Thyroid gland (tissue), 4 donors: ENCODE measurements at places on chromosomes 16 and 17. TPM values are rescaled to one million over a fixed set of nuclear protein-coding genes. Genes with fewer than 3 reads are reported as not detected.

DNA sequence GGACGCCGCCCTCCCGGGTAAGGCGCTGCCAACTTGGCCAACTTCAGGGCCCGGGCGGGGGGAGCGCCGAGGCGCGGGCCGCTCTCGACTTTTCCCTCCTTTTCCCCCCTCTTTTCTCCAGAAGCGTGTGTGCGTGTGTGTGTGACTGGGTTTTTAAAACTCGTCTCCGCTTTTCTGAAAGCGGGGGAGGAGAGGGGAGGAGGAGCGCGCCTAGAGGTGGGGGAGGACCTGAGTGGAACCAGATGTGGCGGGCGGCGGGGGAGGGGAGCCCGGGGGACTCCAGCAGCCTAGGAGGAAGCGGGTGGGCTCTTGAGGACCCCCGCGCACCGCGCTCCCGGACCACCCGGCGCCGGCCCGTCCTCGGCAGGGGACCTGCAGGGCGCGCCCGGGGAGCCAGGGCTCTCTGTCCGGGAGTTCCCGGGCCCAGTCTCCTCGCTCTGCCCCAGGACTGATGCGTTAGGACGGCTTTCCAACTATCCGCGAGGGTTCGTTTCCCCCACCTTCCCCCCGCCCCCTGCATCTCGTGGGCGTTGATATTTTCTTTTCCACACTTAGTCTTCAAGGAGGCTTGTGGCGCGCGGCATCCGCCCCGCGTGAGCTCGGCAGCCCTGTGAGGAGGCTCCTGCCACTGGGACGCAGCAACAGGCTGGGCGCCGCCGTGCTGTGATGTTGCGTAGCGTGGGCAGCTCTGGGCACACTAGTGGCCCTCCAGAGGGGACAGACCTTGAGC lies 599 bp downstream of the MRC2 start:
- H3K27me3 ChIP-seq: no peaks in the 10 kb centered on the region
- peaks cover 6% of the 10 kb centered on the region for H3K4me1 ChIP-seq
- H3K36me3 ChIP-seq: no peaks in the 10 kb centered on the region
- H3K4me3 ChIP-seq: no peak overlapping the region
- H3K27ac ChIP-seq: no peak overlapping the region
- peak; percentile 13 for DNase-seq

- H3K36me3 ChIP-seq: no peaks in the 10 kb centered on the region
- no peaks in the 10 kb centered on the region for H3K27me3 ChIP-seq
- H3K4me3 ChIP-seq: no peak overlapping the region
Measured at GRCh38 chr16:68760671-68761275, 23.7 kb downstream of the CDH1 start.

DNA sequence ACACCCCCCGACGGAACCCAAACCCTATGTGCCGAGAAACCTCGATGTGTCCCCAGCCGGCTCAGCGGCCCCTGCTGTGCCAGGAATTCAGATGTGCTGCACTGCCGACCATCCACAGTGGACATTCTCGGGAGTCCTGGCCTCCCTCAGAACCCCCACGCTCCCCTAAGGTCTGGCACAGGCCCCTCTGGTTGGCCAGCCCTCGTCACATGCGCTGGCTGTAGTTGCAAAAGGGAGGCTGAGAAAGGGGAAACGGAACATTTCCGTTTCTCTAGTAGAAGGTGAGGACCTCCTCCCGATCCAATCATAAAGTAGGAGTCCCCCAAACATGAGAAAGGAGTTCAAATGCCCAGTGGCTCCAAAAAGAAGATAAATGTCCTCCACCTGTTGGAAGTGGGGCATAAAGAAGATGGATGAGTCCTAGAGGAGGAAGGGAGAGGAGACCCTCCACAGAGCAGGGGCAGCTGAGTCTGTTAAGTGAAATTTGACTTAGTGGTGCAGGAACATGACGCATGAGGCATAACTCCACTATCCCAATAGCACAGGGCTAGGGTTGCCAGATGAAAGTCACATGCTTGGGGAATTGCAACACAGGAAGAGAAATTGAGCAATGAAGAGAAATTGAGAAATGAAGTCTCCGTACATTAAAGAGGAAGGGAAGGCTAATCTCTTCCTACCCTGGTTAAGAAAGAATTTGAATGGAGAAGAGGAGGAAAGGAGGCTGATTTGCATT lies 49.3 kb upstream of the WSB1 start:
- H3K4me1 ChIP-seq: peaks cover 60% of the 10 kb centered on the region
- peak overlapping the region; percentile 85 for H3K27ac ChIP-seq
- H3K36me3 ChIP-seq: no peaks in the 10 kb centered on the region
- no peaks in the 10 kb centered on the region for H3K27me3 ChIP-seq

The OTOP3 gene
- not detected for total RNA-seq

The PPP1R27 gene
- not detected for total RNA-seq
